Sigmoid colon (tissue), 7 donors: ENCODE measurements at places on chromosomes 1 and 21. TPM values are rescaled to one million over a fixed set of nuclear protein-coding genes. Genes with fewer than 3 reads are reported as not detected.

HSD3B2 gene
- total RNA-seq, result not detected

KIF2C gene
- total RNA-seq, result 1.9 TPM

DEPDC1 gene
- 1.1 TPM for total RNA-seq

- no peaks in the 10 kb centered on the region for H3K4me1 ChIP-seq
- no peak overlapping the region for H3K4me3 ChIP-seq
- H3K36me3 ChIP-seq, result no peaks in the 10 kb centered on the region
- no peak for DNase-seq
These were observed 208.4 kb downstream of the HHIPL2 start for GRCh38 chr1:222339376-222339947.

DNA sequence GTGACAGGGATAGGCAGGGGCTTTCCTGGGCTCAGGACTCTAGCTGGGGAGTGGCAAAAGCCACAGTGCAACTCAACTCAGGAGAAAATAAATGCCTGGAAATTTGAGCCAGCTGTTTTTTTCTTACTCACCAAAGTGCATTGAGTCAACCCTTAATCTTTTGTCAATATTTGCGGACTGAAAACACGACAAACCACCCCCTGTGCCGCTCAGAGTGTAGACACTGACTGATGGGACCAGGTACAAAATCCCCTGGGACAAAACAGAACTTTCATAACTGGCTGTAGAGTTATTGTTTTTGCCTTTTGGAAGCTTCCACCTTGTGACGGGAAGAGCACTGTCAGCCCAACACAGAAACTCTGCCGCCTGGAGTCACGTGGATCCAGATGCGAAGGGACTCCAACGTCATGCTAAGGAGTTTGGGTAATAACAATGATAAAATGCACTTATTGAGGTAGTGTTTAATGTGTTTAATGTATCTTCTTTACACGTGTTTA is 164.6 kb downstream of the PLPP3 start:
- no peaks in the 10 kb centered on the region for H3K27me3 ChIP-seq
- no peak overlapping the region for H3K4me3 ChIP-seq
- no peak for DNase-seq

GRCh38 chr1:208520438-208521099 is 276.4 kb upstream of the PLXNA2 start:
- no peak overlapping the region for H3K27ac ChIP-seq
- H3K36me3 ChIP-seq, result no peaks in the 10 kb centered on the region
- H3K4me1 ChIP-seq, result no peaks in the 10 kb centered on the region
- H3K4me3 ChIP-seq, result no peak overlapping the region
- no peak for DNase-seq
- no peaks in the 10 kb centered on the region for H3K27me3 ChIP-seq

GRCh38 chr1:154841384-154841783 is 28.7 kb downstream of the KCNN3 start:
- H3K27me3 ChIP-seq, result peaks cover 3% of the 10 kb centered on the region
- H3K4me1 ChIP-seq, result peaks cover 18% of the 10 kb centered on the region

DNA sequence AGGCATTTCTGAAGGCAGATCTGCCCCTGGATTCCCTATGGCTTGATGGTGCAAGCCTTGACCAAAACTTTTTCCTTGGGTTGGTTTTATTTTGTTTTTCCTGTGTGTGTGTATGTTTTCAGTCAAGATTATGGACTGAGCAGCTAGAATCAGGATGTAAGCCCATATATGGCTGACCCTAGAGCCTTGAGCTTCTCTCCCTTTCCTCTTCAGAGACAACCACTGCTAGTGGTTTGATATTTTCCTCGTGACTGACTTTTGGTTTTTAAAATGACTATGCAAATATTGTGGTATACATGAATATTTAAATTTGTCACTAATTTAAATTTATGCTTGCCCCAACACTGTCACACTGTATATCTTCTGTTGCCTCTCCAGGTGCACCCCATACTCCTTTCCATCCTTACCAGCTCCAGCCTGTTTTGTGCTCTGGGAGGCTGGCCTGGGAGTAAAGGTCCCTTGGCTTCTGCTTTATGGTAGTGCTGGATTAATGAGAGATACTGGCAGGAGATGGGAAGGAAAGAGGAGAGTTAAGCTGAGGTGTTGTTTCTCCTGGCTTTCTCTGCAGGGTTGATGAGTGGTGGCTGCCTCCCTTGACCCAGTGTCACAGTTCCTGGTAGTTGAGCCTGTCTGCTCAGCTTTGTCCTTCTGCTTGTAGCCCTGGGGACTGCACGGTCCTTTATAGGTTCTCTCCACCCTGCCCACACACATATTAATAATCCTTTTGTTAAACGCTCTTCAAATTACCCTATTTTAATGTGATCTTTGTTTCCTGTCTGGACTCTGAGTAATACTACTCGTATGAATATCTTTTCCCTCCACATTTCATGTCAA is 44.4 kb downstream of the RWDD3 start:
- H3K27me3 ChIP-seq, result no peaks in the 10 kb centered on the region
- H3K4me1 ChIP-seq, result no peaks in the 10 kb centered on the region
- H3K4me3 ChIP-seq, result no peak overlapping the region
- no peak for DNase-seq
- no peaks in the 10 kb centered on the region for H3K36me3 ChIP-seq
- no peak overlapping the region for H3K27ac ChIP-seq
